CD4-positive, alpha-beta T cell treated with Interleukin-2 at 100 ng/mL for 4 hours (primary cell): ENCODE measurements at places on chromosomes 11 and 22.

- DNase-seq: no peak
Measured at GRCh38 chr11:415640-416041, 842 bp upstream of the SIGIRR start.

GRCh38 chr11:11292839-11293238 is 60.2 kb downstream of the CSNK2A3 start:
- DNase-seq: no peak

GRCh38 chr11:3799143-3799542 is 1.8 kb upstream of the NUP98 start:
- DNase-seq: no peak

GRCh38 chr22:34946339-34946985 is 119.5 kb upstream of the ISX start:
- no peak for DNase-seq

DNA sequence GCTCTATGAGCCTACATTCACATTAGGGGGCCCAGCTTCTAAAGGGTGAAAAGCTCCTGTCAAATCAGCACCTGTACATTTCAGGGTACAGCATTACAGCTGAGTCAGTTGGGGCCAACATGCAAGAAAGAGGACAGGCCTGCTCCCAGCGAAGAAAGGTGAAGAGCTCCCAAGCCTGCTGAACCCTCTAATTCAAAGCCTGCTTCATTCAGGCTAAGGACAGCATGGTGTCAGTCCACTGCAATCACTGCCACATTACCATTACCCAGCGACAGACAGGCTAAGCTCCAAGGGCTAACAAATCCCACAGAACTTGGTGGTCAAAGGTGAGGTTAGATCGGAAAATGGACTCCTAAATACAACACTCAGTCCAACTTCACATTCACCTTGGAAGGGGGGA is 65.4 kb upstream of the CHRM4 start:
- DNase-seq: no peak

- peak; percentile 64 for DNase-seq
Measured at GRCh38 chr22:35627267-35628041, 10.3 kb upstream of the MB start.

DNA sequence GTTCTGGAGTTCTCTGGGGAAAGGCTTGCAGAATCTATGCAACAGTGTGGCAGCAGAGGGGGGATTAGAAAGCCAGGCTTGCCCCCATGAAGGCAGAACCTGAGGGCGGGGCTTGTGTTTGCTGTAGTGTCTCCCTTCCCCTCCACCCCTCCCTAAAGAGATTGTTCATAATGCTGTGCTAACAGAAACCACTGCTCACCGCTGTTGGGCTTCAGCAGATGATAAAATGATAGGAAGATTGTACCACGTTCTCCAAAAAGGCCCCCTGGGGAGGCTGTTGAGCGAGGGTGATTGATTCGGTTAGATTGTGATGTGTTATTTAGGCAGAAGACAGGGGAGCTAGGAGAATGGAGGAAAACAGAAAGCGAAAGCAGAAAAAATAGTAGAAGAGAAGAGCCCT is 215.2 kb upstream of the NCAM1 start:
- DNase-seq: no peak

- no peak for DNase-seq
Measured at GRCh38 chr11:25615069-25615468, 716.9 kb upstream of the ANO3 start.

GRCh38 chr11:125464270-125464662 is 31.8 kb downstream of the FEZ1 start:
- no peak for DNase-seq

DNA sequence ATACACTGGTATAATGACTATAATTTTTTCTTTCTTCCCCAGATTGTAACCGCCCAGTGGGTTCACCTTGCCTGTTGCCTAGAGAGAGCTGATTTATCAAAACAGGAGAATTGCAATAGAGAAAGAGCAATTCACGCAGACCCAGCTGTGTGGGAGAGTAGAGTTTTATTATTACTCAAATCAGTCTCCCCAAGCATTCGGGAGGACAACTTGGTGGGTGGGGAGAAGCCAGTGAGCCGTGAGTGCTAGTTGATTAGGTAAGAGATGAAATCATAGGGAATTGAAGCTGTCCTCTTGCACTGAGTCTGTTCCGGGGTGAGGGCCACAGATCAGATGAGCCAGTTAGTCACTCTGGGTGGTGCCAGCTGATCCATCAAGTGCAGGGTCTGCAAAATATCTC is 73.2 kb downstream of the SLC35F2 start:
- no peak for DNase-seq

DNA sequence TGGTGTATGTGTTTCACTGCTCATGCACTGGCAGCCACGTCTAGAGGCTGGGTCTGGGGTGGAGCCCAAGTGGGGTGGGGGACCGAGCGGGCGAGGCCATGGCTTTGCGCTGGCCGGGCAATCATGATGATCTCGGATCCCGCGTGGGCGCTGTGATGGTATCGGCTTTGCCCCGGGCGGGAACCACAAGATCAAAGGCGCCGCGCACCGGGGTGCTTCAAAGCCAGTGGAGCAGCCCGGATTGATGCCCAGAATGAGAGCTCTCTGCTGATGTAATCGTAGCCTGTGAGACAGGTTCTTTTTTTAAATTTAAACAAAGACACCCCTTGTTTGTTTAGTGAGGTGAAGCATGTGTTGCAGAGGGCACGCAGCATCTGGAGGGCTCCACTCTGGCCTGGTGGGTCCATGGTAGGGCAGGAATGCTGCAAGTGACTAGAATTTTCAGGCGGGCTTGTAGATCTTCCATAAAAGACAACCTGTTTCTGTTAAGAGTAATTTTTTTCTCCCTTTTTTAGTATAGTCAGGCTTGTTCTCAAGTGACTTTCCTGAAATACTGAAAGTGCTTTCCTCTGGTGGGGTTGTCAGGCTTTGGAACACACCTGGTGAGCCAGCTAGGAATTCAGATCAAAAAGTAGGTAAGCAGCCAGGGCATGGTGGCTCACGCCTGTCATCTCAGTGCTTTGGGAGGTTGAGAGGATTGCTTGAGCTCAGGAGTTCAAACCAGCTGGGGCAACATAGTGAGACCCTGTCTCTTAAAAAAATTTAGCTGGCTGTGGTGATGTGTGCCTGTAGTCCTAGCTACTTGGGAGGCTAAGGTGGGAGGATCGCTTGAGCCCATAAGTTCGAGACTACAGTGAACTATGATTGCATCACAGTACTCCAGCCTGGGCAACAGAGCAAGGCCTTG is 40.7 kb downstream of the ZNRF3 start:
- no peak for DNase-seq

GRCh38 chr11:28472904-28473303 is 364.7 kb downstream of the METTL15 start:
- no peak for DNase-seq

GRCh38 chr11:86795949-86796348 is 4.4 kb upstream of the PRSS23 start:
- no peak for DNase-seq

DNA sequence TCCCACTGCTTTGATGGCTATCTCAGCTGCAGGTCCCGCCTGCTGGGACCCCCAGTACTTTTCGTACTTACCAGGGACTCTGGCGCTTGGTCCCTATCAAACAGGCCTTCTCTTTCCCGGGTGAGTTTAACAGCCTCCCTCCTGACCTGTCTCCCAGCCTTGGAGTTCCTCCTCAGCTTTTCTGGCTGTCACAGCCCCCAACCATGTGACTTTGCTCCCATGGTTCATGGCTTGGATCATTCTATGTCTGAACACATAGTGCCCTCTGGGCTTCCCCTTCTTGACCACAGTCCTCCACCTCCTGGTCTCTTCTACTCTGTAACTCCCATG is 56.9 kb downstream of the PARVA start:
- DNase-seq: no peak

DNA sequence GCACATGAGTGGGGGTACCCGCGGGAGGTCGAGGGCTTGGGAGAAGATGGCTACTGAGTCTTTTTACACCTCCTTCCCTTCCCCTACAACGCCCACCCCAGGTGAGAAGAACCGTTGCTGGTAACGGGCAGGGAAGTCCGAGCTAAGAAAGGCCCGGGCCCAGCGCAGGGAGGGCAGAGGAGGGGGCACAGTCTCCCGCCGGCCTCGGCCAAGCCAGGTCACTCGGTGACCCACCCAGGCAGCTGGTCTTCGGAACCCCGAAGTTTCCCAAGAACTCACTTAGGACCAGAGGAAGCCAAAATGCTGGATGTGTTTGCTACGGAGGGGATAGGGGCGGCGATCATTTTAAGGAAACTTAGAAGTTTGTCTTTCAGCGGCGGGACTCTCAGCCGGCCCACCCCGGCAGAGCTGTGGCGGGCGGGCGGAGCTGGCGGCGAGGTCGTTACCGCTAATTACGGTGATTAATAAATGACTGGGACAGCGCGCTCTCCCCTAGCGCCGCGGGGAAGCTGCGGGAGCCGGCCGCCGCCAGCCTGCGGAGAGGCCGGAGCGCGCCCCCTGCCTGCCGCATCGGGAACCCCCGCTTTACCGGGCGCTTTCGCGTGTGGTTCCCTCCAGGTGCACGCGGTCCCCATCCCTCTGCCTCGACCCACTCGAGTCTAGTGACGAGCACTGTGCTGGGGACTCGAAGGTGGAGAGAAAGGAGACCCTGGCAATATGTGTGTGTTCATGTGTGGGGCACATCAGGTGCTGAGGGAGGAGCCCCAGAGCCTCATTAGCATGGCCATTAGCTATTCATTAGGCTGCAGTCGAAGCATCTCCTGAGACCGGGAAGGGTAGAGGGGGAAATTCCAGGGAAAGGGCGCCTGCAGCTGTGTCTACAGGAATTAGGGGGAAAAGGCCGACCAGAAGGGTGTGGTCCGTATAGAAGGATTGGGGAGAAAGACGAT is 945 bp downstream of the ROBO3 start:
- DNase-seq: peak; percentile 36

DNA sequence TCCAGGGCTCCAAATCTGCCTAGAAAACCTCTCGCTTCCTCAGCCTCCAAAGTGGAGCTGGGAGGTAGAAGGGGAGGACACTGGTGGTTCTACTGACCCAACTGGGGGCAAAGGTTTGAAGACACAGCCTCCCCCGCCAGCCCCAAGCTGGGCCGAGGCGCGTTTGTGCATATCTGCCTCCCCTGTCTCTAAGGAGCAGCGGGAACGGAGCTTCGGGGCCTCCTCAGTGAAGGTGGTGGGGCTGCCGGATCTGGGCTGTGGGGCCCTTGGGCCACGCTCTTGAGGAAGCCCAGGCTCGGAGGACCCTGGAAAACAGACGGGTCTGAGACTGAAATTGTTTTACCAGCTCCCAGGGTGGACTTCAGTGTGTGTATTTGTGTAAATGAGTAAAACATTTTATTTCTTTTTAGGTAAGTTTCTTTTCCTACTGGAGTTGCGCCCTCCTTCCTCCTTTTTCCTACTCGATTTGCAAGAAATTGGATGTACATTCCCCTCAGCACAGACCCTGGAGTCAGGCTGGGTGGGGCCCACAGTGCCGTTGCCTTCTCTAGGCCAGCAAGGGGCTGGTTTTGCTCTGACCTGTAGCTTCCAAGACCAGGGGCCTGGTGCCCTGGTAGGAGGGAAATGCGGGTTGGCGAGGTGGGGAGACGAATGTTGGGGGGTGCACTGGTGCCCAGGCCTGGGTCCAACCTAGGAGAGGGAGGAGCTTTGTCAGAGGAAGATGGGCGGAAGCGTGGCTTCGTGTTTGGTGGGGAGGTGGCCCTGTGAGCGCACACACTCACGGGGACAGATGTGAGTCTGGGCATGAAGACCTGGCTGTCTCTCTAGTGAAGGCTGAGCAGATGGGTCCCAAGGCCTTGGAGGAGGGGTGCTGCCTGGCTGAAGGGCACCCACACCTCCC is 50.6 kb downstream of the ST14 start:
- no peak for DNase-seq

DNA sequence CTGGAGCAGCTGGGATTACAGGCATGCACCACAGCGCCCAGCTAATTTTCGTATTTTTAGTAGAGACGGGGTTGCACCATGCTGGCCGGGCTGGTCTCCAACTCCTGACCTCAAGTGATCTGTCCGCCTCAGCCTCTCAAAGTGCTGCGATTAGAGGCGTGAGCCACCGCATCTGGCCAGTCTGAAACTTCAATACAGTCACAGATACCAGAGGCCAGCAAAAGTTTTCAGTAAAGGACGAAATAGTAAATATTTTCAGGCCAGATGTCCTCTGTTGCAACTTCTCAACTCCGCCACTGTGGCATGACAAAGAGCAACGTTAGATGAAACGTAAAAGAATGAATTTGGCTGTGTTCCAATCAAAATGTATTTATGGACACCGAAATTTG is 403.6 kb downstream of the MN1 start:
- no peak for DNase-seq

- no peak for DNase-seq
Measured at GRCh38 chr11:104637662-104638170, 260.5 kb downstream of the CASP12 start.

- DNase-seq: no peak
Measured at GRCh38 chr11:8287297-8287696, 23.6 kb upstream of the LMO1 start.

DNA sequence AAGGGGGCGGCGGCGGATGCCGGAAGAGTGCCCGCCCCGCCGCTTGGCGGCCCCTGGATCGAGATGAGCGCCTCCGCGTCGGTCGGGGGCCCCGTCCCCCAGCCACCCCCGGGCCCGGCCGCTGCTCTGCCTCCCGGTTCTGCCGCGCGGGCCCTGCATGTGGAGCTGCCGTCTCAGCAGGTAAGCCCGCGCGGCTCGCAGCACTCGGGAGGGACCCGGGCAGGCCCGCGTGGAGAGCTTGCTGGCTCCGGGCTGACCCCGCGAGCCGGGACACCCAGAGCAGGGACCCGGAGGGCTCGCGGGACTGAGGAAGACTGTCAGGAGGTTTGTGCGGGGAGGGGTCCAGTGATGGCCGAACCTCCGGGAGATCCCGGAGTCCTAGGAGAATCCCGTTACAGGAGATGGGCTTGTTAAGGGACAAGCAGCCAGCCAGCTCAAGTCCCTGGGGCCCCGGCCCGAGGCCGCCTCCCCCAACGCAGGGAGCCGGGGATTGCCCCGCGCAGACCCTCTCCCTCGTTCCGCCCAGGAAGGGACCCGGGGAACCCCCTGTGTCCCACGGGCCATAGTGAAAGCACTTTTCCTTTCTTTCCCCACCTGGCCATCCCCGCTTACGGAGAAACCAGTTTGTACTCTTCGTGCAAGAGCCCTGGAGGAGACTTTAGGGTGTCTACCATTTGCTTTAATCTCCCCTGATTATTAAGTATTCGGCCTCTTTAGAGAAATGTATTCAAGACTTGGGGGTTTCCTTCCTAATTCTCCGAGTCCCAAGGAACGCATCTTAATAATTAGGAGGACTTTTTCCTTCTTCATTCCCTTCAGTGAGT is 547 bp downstream of the UVRAG start:
- peak; percentile 37 for DNase-seq

DNA sequence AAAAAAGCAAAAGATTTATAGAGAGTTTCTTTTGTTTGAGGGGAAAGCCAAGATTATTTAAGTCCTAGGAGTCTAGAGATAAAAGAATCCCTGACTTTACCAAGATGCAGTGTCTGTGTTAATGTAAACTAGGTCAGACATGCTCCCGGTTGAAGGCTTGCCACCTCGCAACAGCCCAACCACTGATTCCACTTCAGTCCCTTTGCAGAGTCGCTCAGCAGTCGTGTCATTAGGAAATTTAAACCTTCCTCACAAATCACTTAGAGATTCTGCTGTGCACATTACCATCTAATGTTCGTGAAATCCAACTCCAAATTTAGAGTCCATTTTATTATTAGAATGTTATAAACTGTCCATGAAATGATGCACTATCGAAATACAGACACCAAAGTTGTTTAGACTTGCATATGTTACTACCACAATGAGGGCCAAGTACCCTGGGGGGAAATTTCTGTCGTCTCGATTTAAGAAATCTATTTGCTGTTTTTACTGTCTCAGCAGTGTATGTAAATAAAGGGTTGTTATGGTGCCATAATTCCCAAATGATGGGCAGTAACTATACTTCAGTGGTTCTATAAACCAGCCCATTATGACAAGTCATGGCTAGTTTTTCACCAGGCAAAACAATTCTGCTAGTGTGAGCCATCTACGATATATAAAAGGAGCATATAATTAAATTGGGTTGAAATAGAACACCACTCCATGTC is 101.4 kb upstream of the MTNR1B start:
- no peak for DNase-seq
